ENCODE measurements at places on chromosomes 1 and 21.

DNA sequence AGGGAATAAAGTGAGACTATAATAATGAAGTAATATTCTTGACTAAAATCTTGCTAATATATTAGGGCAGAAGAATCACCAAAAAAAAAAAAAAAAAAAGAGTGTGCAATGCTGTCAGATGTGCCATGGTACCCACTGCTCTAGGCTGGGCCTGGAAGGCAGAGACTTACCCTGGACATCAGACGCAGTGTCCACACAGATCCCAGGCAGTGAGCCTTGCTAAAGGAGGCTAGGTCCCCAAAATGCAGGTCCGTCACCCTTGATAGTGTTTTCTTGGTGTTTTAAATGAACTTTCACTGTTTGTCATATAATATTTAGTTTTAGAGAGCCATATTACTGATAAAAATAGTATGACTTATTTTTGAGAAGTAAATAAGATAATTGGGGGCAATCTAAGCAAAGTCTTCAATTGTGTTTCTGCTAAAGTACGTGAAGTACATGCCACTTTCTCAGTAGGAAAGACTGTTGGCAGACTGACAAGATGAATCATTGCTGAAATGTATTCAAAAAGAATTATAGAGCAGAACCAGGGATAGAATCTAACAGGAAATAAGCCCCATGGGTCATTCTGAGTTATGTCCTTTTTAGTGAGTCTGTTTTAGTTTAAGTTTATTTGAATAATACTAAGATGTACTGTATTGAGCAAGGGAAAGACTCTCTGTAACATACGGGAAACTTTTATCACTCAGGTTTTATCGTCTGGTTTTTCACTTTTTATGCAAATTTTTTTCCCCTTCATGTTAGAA is 74.6 kb upstream of the PDC start:
- DNase-seq, result no peak

DNA sequence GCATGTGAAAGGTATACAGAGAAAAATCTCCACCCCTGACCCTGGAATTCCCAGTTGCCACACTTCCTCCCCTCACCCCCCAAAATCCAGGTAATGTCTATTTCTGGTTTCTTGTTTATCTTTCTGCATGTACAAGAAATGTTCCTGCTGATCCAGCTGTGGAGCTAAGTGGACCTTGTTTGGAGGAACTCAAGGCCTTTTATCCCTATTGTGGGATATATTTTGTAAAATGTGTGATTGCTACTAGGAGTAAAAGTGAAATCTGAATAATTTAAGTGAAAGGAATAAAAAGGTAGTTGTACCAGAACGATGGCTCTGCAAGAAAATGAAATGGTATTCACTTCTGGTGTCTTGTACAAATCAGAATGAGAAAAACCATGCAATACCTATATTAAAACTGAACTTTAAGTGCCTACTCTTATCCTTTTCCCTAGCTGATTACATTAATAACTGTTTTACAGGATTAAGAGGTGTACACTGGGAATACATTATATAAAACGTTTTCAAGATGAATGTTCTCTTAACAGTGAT is 3.0 kb downstream of the SPEN start:
- no peak for DNase-seq

DNA sequence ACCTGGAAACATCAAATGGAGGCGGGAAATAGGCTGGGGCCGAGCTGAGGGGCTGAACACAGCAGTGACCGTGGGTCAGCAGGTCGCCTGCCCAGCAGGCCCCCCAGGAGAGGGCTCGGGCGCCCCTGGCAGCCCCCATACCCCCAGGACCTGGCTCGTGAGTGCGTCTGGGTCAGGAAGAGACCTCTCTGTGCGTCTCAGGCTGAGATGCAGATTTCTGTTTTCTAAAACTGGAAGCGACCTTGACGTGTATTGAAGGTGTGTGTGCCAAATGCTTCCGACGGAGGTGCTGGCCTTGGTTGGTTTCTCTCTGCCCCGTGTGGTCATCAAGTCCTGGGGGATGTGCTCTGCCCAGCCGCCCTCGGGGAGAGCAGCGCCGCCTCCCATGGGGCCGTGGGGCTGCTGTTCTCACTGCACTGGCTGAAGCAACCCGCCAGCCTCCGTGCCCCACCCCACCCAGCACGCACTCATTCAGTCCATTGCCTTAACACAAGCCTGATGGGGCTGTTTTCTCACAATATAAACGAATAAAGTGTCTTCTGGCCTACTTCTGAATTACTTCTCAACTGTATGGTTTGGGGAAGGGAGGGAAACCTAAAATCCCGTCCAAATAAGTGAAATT is 7.4 kb downstream of the PEX10 start:
- no peak for DNase-seq

GRCh38 chr21:37266515-37267221 is 466 bp downstream of the VPS26C start:
- DNase-seq, result peak; percentile 48

DNA sequence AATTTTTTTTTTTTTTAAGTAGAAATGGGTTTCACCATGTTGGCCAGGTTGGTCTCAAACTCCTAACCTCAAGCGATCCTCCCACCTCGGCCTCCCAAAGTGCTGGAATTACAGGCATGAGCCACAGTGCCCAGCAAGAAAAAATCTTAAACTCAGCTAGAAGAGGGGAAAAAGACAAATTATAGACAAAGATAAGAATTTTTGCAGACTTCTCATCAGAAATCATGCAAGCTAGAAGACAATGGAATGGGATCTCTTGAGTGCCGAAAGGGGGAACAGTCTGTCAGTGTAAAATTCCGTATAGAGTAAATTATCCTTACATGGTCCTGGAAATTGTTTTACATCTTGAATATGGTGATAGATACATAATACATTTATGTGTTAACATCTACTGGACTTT is 294.4 kb downstream of the CAMTA1 start:
- DNase-seq, result no peak

DNA sequence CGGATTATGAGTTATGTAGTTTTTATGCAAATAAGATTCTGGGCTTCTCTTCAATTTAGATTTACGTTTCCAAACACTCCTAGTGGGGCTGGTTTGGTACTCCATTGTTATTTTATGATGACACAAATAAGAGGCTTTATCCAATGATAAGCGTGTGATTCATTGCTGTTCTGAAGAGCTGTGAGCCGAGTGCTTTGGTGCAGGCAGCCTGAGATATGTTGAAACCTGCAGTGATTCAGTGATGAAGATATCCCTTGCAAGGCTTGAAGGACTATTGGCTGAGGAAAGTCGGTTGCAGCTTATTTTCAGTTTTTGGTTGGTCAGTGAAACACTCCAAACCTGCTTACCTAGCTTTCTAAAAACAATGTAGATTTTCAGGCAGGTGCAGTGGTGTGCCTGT is 112.2 kb downstream of the RYR2 start:
- no peak for DNase-seq
